ENCODE measurements at places on chromosomes 3 and 15.

- DNase-seq, result no peak
Observed at GRCh38 chr3:9638939-9639338, 10.4 kb upstream of the MTMR14 start.

DNA sequence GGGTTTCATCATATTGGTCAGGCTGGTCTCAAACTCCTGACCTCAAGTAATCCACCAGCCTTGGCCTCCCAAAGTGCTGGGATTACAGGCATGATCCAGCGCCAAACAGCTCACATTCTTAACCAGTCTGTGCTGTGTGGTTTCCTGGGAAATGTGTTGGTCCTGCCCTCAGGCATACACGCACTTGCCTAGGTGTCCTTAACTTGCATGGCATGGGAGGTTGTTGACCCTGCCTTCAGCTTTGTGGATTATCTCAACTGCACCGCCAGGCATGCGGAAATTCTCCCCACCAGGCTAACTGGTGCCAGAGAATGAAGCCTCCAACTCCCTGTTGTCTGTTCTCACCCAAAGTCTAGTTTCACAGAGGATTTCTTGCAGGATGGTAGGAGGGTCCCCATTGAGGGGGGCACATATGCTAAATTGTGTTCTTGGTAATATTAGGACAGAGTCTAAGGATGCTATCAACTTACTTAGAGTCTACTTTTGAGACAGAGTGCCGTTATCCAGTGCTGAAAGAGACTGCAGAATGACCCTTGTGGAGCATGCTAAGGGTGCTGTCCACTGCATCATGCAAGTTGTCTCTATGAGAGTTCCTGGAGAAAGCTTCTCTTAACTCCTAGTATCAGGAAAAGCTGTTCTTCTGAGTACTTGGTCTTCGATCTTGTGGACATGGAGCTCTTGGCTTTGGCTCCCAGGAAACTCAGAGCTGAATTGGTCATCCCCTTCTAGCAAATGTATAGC is 61.6 kb upstream of the EIF1B start:
- no peak for DNase-seq

DNA sequence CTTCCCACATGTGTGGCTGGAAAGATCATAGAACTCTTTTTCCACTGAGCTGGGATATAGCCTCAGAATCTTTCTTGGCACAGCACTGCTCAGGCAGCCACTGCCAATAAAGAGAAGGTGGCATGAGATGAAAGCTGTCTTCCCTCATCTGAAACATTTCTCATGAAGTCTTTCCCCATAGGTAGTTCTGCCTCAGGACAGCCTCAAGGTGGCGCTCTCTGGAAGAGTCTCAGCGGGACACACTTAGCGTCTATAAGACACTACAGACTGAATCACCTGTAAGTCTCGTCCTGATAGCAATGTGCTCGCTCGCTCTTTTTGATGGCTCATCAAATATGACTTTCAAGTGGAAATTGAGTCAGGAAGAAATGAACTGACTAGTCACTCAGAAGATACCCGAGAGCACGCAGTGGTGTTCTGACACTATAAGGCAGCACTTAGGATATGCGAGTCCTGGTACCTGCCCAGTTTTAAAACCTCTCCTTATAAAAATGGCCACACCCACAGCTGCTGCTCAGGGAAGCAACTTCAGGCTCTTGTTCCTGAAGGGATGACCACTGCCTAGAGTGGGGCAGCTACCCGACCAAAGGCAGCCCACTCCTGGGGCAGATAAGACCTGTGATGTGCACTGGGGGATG is 269.5 kb downstream of the SUCLG2 start:
- no peak for DNase-seq

DNA sequence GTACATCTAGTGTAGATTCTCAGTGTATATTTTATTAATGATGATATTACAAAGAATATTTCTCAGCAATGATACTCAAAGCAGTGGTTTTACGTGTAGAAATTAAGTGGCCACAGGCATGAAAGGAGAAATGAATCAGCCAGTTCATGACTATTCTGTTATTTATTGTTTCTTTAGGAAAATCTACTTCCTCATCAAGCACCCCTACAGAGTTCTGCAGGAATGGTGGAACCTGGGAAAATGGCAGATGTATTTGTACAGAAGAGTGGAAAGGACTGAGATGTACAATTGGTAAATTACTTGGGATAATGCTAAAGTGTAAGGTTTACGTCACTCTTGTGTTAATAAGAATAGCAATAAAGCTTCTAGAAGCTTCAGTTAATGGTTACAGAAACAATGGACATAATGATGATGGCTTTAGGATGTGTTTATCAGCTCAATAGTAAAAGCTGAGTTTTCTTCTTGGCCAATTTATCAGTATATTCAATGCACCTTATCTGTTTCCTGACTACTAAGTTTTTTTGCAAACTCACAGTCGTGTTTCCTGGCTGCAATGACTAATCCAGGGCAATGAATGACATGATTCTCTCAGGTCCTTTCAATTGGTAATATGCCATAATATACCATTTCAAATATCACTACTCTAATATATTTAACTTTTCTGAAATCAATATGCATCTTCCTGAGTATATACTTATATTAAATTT is 20.2 kb downstream of the ADGRG7 start:
- DNase-seq, result no peak

GRCh38 chr15:31111091-31111647 is 9.6 kb upstream of the TRPM1 start:
- DNase-seq, result no peak
